Stimulated activated CD4-positive, alpha-beta T cell treated with anti-CD3 and anti-CD28 coated beads, Interleukin-1b, Interleukin-23, amount 100 ng/mL, for 1 hour (primary cell): ENCODE measurements at places on chromosomes 11 and 22.

GRCh38 chr11:126329644-126330211 is 25.8 kb upstream of the ST3GAL4 start:
- no peak for DNase-seq

- no peak for DNase-seq
These were observed 4.2 kb downstream of the NFAM1 start for GRCh38 chr22:42428025-42428424.

GRCh38 chr22:28187612-28188011 is 268.6 kb upstream of the PITPNB start:
- no peak for DNase-seq

GRCh38 chr11:126133901-126134300 is 71.2 kb upstream of the CDON start:
- DNase-seq, result no peak

DNA sequence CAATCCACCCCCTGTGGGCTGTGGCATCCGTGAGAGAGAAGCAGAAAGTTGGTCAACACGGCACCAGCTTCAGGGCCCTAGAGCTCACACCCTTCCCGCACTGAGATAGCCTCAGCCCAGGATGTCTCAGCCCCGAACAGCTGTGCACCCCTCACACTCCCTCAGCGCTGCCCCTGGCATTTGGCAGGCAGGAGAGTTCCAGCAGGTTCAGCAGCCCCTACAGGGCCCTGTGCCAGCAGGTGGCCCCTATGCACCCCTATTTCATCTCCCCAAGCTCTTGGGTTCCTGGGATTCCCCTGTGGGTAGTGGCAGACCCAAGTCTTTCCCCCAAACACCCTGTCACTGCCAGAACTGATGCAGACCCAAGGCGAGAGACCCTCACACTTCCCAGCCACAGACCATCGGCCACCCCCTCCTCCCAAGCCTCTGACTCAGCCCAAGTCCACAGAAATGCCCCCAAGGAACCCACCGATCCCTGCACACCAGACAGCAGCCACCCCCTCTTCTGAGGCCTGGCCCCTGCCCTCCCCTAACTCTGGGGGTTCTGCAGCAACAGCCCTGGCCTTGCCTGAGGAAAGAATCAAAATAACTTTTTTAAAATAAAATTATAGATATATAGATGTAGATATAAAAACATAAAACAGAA is 183.6 kb downstream of the IGLL1 start:
- no peak for DNase-seq
